Stimulated activated CD4-positive, alpha-beta T cell treated with anti-CD3 and anti-CD28 coated beads, Interleukin-1b, Interleukin-23, amount 100 ng/mL, for 1 hour (primary cell): ENCODE measurements at places on chromosomes 5 and 9.

DNA sequence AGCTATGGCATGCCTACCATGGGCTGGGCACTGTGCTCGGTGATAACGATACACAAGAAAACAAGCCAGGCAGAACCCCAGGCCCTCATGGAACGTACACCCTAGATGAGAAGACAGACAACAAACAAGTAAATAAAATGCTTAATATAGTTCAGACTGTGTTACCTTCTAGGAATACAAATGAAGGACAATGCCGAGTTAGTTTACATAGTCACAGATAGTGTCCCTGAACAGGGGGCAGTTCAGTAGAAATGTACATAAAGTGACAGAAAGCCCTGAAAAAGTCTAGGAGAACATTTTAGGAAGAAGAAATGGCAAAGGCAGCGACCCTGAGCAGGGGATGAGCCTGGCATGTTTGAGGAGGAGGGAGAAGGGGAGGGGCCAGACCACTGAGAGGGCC lies 21.7 kb downstream of the SLC22A5 start:
- DNase-seq: no peak

DNA sequence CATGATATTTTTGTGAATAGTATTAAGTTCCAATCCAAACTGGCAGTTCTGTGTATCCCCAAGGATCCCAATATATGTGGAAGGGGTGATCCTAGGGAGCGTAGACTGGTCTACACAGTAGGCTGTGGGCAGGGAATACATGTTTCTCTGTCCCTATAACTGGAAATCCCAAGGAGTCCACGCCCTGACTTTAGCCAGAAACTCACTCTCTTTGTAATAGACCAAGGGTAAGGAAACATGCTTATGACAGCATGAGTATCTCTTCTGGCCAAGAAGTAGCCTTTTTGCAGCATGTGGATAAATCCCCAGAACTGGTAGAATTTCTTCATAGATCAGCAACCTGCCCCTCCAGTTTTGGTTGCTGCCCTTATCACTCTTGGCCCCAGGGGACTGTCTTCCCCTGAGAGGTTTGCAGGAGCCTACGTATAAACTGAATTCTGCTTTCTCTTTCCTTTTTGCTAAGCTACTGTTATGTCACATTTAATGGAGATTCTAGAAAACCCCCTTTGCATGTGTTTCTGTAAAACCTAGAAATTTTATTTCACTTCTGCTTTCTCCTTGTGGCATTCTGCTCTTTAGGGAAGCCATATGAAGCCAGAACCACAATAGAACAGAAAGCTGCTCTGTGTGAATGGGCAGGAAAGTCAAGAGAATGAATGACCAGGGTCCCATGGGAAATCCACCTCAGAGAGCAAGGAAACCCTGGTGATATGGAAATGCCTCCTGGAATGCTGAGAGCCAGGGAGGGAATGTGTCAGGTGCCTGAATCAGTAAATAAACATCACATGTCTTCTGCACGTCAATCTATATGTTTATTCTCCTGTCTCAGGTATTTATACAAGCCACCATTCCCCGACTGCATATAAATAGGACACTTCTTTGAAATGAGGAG lies 3.5 kb downstream of the IFNA2 start:
- DNase-seq: no peak

DNA sequence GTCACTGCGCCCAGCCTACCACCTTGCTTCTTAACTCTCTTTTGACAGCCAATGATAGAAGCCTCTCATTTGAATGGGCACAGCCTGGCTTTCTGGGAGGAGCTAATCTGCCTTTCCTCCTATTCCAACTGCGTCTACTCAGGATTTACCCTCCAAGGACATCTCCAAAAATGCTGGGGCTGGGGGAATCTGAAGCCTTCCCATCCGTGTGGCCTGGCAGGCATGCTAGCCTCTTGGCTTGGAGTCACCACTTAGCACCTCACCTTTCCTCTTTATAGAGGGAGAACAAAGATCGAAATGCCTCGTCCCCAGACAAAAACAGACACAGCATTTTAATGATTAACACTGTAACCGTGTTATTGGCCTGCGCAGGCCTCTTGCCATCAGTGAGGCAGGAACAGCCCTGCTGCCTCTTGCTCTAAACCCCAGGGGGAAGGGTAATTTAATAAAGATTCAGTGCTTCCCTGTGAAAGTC lies 108.2 kb upstream of the KLF4 start:
- DNase-seq: no peak

- DNase-seq: no peak
These were observed 81.8 kb upstream of the MEF2C start for GRCh38 chr5:88964831-88965230.

- no peak for DNase-seq
These were observed 33.6 kb upstream of the IRX4 start for GRCh38 chr5:1916041-1917001.

DNA sequence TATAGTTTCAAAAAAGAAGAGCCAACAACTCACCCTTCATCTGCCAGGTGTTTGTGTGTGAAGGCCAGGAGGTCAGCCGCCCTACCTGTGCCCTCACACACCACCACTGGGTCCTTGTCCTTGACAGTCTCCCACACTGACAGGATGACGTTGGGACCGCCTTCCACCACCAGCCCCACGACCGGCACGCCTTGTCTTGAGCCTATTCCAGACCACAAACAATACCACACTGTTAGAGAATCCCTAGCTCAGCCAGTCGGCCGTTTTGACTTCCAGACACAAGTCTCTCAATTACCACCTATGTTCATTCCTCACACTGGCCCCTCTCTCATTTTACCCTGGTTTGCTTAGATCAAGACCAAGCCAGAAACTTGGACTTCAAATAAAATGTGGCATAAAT lies 66.1 kb downstream of the TRPM6 start:
- DNase-seq: no peak

- DNase-seq: no peak
These were observed 349.2 kb upstream of the RORB start for GRCh38 chr9:74147906-74148305.

GRCh38 chr5:154243736-154244135 lies 53.2 kb downstream of the GALNT10 start:
- DNase-seq: no peak

DNA sequence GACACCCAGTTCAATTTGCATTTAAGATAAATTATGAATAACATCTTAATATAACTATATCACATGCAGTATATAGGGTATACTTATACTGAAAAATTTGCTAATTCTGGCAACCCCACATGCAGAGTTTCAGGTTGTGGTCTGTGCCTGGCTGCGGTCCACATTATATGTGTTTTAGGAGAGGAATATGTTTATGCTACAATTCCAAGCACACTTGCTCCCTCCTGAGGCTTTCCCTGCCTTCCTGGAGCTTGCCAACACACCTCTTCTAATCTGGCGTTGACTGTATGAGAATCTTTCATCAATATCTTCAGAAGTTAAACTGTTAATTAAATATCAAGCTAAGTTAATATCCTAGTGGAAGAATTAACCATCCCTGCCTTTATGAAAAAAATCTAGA lies 45.2 kb downstream of the SEMA5A start:
- no peak for DNase-seq

- no peak for DNase-seq
These were observed 74.9 kb downstream of the CAMK4 start for GRCh38 chr5:111299067-111299481.

DNA sequence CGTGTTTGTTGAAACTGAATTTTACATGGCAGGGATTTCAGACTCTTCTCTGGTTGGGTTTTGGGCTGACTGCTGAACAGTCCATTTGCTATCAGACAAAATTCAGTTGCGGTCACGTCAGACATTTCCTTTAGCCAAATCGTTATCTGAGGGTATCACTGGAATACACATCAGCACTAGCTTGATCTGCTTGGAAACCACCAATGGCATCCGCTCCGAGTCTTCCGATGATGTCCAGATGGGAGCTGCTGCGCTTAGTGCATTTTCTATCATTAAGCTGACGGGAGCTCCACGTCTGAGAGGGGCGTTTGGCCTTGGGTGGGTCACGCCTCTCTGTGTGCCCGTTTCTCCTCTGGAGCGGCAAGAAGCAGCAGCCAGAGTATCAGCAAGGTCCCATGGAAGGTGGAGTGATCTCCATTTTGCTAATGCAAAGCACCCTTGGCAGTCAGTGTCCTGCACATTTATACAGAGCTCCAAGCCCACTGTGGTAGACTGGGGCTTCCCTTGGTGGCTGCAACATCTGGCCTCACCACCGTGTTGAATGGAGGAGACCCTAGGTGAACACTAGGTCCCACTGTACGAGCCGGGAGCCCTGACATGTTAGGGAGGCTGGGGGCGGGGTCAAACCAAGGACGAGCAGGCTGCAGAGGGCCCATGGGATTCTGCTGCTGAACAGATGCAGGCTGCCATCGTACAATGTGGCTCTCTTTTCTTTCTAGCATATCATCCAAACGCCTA lies 134.6 kb upstream of the PHYKPL start:
- no peak for DNase-seq

- DNase-seq: no peak
These were observed 6.6 kb downstream of the ITK start for GRCh38 chr5:157187046-157187754.

- DNase-seq: no peak
These were observed 47.9 kb upstream of the HSPA9 start for GRCh38 chr5:138623053-138623452.

- DNase-seq: no peak
These were observed 42.6 kb upstream of the APC start for GRCh38 chr5:112694853-112695709.

DNA sequence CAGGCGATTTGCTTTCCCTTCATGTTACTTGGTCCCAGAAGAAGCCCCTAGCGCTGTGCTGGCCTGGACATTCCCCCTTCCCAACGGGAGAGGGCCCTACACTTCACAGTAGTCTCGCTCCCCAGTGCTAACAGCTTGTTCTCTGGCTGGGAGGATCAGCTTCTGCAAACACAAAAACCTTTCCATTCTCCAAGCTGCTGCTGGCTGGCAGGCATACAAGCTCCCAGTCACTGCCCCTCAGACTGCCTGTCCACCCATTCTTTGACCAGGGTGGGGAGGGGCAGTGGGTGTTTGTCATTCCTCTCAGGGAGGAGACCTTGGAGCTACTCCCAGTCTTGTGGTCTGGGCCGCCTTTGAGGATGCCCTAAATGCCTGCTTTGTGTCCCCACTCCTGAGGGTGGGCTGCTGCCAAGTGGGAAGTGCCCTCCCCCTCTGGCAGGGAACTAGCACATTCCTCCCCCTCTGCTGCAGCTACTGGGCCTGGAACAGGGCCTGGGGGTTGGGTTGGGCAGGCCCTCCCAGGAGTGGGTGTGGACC lies 20.8 kb downstream of the ENHO start:
- DNase-seq: no peak

GRCh38 chr9:31715250-31715649 lies 669.2 kb upstream of the ACO1 start:
- DNase-seq: no peak

DNA sequence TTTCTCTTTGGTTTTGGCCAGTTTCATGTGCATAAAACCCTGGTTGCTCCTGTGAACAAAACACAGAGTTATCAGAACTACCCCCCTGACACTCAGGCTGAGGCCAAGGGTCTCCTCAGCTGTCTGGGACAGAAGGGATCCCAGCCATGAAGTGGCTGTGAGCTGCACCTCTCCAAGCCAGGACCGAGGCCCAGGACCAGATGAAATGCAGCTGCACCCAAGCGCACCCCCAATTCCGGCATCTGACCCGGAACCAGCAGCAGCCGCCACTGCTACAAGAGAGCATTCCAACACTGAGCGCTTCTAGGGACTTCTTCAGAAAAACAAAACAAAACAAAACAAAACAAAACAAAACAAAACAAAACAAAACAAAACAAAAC lies 16.0 kb upstream of the SLC25A51 start:
- no peak for DNase-seq

- DNase-seq: no peak
These were observed 168.1 kb downstream of the PDE4D start for GRCh38 chr5:59725392-59725767.

DNA sequence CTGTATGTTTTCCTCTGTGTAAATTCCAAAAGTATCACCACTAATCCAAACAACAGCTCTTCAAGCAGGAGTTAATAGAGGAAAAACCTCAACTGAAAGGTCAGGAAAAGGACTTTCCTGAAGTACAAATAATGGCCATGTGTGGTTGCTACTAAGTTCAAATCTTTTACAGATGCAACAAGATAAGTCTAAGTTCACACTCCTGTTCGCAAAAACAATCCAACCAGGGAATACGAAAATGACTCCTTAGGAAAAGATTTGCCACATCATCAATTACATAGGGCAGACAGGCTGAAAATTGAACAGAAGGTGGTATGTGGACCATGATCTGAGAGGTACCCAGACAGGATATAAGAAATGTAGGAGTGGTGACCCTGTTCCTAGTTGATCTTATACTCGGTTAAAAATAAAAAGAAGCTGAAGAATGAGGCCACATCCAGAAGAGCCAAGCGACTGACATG lies 210.2 kb downstream of the TSSK1B start:
- DNase-seq: no peak

- no peak for DNase-seq
These were observed 152.6 kb downstream of the CD180 start for GRCh38 chr5:67043796-67044511.

DNA sequence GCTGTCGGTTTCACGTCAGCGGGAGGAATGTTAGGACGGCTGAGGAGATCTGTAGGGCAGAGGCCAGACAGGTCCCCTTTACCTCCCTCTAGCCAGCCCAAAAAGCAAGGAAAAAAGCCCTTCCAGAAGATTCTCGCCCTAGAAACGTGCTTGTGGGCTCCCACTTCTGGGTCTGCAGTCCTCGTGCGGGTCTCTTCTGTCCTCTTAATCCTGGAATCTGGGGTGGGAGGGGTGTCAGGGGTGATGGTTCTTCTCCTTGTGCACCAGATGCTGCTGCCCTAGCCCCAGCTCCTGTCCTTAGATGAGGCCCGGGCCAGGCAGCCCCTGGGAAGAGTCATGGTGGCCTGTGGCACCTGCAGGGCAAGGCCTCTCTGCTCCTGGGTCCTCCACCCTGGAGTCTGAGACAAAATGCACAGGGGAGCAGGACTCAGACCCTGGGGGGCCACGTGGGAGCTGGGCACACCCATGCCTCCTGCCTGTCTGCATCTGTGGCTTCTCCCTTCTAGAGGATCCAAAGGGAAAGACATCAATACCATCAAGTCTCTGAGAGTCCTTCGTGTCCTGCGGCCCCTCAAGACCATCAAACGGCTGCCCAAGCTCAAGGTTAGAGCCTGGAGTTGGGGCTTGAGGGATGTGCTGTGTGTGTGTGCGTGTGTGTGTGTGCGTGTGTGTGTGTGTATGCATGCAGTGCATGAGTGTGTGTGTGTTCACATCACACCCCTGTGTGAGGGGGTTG lies 174.2 kb downstream of the CACNA1B start:
- no peak for DNase-seq

DNA sequence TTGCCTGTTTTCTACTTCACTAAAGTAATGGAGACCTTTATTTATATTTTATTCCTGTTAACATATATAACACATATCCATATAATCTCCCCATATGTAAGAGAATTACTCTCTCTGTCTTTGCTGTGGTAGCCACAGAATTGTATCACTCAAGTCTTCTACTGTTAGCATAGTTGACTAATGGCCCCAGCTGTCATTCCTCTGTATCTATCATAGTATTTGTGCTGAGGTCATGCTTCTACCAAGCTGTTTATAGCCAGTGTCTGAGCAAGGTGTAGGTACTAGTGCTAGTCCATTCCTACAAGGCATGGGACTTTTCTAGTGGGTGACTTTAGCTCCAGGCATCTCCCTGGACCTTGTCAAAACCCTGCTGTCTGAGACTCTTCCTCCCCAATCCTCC lies 244.1 kb downstream of the KIAA0825 start:
- DNase-seq: no peak
